ENCODE measurements at places on chromosomes 5 and 9.

- DNase-seq: no peak
These were observed 81.2 kb upstream of the NAA35 start for GRCh38 chr9:85859765-85860164.

GRCh38 chr5:1746371-1747078 is 53.1 kb downstream of the MRPL36 start:
- DNase-seq: no peak

GRCh38 chr5:32410630-32411029 is 33.9 kb downstream of the ZFR start:
- no peak for DNase-seq

DNA sequence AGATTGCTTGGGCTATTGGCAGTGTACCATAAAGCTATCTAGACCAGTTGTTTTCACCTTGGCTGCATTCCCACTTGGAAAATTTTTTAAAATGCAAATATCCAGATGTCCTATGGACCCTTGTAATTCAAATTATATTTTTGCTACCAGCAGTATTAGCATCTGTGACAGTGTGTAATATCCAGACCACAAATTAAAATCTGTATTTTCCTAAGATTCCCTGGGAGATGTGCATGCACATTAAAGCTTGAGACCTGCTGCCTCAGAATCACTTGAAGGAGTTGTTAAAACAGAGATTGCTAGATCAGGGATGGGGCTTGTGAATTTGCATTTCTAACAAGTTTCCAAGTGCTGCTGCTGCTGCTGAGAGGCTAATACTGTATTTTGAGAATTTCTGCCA is 381.2 kb upstream of the PDE4D start:
- DNase-seq: no peak

- DNase-seq: no peak
These were observed 328.1 kb downstream of the HINT1 start for GRCh38 chr5:130836729-130837649.

- no peak for DNase-seq
These were observed 42.8 kb upstream of the GABRP start for GRCh38 chr5:170740551-170741205.

DNA sequence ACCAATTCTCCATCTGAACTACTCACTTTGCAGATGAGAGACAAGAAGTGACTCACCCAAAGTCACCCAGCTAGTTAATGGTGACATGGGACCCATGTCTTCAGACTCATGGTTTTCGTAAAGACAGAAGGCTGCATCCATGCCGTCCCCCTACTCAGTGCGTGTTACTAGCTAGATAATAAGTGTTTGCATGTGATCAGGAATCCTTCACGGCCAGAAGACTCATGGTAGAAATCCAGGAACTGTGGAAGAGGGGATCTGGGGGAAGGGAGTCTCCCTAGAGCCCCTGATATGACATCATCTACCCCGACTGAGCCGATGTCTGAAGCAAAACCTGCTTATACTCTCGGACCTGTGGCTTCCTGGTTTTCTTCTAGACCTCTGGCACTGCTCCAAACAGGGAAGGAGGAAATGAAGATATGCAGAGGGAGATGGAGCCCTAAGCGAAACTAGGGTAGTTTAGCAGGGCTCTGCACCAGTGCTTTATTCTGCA is 3.3 kb downstream of the RNF183 start:
- peak; percentile 19 for DNase-seq

DNA sequence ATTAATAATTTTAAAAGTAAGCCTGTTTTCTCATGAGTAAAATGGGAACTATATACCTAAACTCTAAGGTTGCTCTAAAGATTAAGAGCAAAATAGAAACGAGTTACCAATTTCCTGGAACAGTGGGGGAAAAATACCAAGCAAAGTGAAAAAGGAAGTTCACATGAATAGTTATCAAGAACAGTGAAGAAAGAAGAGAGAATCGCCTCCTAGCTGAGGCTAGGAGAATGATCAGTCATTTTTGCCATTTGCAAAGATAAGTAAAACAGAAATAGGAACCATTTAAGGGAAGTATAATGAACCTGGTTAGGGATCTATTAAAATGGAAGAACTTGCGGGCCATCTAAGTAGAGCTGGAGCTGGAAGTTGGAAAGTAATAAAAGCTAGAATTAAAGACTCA is 50.7 kb downstream of the P4HA2 start:
- DNase-seq: no peak

DNA sequence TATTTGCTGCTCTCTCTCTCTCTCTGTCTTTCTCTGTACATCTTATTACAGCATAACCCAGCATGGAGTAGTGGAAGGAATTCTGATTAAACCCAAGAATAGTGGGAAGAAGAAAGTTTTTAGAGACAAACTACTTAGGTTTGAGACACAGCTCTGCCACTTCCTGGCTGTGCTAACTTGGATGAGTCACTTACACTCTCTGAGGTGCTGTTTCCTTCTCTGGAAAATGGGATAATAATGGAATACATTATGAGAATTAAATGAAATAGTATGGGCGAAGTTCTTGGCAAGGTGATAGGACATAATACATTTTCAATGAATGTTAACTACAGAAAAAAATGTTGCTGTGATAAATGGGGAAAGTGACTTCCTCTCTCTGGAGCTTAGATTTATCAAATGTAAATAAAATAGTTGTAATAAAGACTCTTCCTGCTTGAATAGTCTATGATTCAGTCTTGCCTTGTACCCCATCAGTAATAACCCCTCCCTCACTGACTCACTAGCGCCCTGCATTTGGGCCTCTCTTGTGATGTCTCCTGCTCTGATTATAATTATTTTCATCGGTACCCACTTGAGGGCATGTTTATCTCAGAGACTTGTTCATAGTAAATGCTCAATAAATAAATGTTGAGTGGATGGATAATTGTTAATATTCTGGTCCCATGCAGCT is 27.6 kb downstream of the KIF4B start:
- DNase-seq: no peak

DNA sequence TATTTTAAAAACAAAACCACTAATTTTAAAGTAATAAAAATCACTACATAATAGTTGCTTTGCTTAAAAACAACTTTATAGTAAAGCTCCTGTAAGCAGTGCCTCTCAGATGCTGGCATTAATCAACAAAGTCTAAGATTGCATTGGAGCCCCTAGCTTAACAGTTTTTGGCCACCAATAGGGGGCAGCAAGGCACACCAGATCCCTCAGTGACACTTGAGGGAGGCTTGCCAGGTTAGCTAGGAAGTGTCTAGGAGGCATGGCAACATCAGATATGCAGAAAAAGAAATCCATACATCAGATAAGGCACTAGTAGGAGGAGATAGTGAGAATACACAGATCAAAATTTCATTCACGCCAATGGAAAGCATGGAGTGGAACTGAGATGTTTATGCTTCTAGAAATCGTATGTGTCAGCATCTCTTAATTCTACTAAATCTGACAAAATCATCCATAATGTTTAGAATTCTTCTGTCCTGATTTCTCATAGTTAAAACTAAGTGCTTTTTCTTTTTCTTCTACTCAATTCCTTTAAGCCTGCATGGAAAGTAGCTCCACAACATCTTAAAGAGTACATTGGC is 73.6 kb upstream of the PAM start:
- peak; percentile 70 for DNase-seq

GRCh38 chr9:13088720-13089427 is 190.6 kb downstream of the MPDZ start:
- DNase-seq: peak; percentile 74
